Stimulated activated CD8-positive, alpha-beta memory T cell treated with anti-CD3 and anti-CD28 coated beads, Interleukin-4, amount 100 ng/mL, for 1 hour (primary cell): ENCODE measurements at places on chromosomes 2 and 18.
A peak's percentile ranks its signal among the peaks of the same experiment; 100 is the strongest.

DNA sequence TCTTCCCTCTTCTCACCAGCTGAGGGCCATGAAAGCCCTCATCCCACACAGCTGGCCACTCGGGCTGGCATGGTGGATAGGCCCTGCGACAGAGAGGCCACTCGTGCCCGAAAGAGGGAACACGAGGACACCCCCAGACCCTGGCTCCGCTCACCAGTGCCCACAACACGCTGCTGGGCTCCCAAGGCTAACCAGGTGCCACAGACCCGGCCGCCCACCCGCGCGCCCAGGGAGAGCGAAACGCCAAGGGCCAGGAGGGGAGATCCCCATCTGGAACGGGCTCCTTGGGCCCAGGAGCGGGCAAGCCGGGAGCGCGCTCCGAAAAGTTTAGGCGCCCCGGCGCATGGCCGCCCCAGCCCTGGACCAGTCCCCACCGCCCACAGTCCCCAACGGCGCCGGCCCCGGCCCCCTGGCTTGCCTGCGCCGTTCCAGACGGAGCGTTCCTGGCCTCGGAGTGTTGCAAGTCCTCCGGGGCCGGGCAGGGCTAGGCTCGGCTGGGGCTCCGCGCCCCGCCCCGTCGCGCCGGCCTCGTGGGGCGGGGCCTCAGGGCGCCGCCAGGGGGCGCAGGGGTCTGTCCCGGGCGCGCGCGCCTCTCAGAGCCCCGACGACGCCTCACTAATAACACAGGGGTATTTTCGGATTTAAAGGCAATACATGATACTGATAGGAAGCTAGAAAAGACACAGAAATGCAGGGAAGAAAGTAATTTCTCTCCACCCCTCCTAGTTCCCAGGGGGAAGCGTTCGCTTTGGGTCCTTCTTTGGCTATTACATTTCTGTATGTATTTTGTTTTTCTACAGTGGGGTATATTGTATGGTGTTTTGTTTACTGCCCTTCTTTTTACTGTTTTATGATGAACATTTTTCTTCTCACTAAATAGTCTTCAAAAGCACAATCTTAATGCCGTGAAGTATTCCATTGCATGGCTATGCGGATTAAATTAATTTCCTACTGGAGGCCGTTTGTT lies at the start of gene TMBIM1:
TSS of gene TMBIM1 (minus strand) at position 456 of the 967 bp plus-strand sequence. CDS start 10,362 bp downstream, outside the sequence.
- peak; percentile 44 for DNase-seq

GRCh38 chr18:6557057-6557769 lies 142.5 kb upstream of the L3MBTL4 start:
- DNase-seq: no peak

DNA sequence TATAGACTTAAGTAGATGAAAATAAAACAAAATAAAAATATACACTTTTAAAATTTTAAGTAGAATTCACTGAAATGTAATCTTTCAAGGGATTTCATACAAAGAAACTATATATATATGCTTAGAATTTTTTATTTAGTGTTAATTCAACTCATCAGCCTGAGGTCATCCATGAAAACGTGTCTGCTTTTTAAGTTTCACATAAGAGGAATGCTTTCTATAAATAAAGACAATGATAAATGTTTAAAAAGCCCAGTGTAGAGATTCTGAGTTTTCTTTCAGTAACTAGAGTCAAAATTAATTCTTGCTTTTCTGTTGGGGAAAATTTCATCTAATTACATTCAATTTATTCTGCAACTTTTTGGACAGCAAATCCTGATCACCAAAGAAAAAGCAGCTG lies 213.3 kb downstream of the MBD5 start:
- no peak for DNase-seq

DNA sequence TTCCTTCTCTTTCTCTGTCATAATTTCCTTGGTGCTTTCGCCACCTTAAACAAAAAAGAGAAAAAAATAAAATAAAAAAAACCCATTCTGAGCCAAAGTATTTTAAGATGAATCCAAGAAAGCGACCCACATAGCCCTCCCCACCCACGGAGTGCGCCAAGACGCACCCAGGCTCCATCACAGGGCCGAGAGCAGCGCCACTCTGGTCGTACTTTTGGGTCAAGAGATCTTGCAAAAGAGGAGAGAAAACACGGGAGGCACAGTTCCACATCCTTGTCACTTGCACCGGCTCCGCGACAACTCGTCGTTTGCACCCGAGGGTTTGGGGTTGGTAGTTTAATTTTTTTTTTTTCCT lies 1.8 kb upstream of the SP9 start:
- DNase-seq: no peak

GRCh38 chr2:166127217-166128155 lies at the start of gene SCN1A:
Gene SCN1A (minus strand): TSS chr2:166128020. CDS start chr2:166073621, 54,399 bp downstream.
- no peak for DNase-seq

DNA sequence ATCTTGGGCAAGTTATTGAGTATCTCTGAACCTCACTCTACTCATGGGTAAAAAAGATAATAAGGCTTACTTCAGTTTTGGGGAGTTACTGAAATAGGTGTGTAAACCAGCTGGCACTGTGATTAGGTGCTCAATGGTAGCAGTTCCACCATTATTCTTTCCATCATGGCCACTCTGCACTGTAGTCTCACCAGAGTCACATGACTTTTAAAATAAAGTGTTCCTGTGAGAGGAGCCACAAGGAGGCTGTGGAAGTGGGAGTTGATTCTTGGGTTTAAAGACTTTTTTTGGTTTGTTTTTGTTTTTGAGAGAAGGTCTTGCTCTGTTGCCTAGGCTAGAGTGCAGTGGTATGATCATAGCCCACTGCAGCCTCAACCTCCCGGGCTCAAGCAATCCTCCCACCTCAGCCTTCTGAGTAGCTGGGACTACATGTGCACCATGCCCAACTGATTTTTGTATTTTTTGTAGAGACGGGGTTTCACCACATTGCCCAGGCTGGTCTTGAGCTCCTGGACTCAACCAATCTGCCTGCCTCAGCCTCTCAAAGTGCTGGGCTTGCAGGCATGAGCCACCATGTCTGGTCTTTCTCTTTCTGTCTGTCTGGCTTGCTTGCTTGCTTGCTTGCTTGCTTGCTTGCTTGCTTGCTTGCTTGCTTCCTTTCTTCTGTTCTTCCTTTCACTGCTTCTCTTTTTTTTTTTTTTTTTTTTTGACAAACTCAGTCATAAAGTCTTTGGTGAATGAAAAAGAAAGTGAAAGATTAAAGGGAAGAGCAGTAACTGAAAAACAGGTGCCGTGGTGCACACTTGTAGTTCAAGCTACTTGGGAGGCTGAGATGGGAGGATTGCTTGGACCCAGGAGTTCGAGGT lies 21.2 kb upstream of the ACVR1 start:
- DNase-seq: no peak

- DNase-seq: peak; percentile 71
Measured at GRCh38 chr2:64653109-64654062, at the start of gene SERTAD2. Gene SERTAD2 (minus strand): TSS chr2:64653913. CDS start chr2:64636871, 17,042 bp downstream.

DNA sequence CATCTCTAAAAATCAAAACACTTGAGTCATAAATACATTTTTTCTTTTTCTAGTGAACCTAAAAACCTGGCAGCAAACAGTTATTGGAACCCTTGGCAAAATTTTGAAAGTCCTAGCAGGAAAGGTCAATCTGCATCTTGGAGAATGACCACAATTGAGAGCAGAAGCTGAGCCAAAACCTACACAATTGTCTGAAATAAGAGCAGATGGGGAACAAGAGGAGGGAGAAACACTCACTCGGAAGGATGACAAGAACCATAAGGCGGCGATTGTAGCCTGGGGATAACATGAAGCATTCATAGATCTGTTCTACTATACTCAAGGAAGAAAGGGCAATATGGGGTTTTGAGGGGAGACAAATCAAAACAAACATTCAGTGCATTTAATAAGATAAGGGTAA lies 117.0 kb downstream of the CHN1 start:
- DNase-seq: no peak
